ENCODE measurements at places on chromosomes 5 and 9.

- no peak for DNase-seq
Observed at GRCh38 chr5:124648902-124649467, 97.5 kb downstream of the ZNF608 start.

- DNase-seq, result no peak
Observed at GRCh38 chr5:144481861-144482260, 311.2 kb downstream of the KCTD16 start.

GRCh38 chr5:107894361-107894760 is 223.6 kb upstream of the EFNA5 start:
- no peak for DNase-seq

- no peak for DNase-seq
Observed at GRCh38 chr5:73901043-73901442, 275.0 kb downstream of the ARHGEF28 start.

- peak; percentile 96 for DNase-seq
Observed at GRCh38 chr5:142803428-142804125, 33.4 kb downstream of the ARHGAP26 start.

- no peak for DNase-seq
Observed at GRCh38 chr5:112758676-112759075, 21.0 kb downstream of the APC start.

- DNase-seq, result no peak
Observed at GRCh38 chr5:73419465-73420390, 28.8 kb downstream of the FOXD1 start.

DNA sequence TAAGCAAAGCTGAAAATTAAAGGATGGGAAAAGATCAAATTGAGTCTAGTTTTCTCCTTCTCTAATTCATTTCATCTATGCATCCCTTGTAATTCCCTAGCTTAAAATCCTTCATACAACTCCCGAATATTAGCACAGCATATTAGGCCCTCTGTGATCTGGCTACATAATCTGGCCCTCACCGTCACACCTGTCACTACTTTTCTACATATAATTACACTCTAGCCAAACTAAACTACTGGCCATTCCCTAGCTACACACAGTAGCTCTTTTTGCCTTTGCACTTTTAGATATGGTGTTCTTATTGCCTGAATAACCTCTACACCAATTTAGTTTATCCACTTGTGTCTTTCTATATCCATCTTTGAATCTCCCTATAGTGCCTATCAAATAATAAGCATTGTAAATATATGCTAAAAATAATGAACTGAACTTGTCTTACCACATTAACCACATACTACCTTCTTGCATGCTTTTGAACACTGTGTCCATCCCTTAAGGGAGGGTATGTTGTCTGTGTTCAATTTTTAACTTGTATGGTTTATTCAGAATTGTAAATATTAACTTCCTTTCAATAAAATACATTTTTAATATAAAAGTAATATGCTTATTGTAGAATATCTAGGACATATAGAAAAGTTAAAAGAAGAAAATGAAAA is 15.9 kb downstream of the RANBP6 start:
- no peak for DNase-seq

DNA sequence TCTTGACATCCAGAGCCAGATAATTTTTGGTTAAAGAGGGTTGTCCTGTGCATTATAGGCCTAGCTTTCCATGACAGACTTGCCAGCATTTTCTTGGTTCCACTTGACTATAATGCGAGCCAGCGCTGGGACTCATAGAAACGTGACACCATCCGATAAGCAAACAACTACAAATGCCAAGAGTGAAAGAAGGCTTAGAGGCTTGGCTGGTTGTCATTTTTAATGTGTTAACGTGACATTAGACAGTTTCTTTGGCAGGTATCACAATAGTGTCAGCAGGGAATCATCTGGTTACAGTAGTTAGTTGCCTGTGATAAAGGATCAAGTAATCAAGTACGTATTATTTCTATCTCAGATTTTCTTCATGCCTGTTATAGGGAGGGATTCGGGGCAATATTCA is 20.0 kb upstream of the LIFR start:
- DNase-seq, result no peak

DNA sequence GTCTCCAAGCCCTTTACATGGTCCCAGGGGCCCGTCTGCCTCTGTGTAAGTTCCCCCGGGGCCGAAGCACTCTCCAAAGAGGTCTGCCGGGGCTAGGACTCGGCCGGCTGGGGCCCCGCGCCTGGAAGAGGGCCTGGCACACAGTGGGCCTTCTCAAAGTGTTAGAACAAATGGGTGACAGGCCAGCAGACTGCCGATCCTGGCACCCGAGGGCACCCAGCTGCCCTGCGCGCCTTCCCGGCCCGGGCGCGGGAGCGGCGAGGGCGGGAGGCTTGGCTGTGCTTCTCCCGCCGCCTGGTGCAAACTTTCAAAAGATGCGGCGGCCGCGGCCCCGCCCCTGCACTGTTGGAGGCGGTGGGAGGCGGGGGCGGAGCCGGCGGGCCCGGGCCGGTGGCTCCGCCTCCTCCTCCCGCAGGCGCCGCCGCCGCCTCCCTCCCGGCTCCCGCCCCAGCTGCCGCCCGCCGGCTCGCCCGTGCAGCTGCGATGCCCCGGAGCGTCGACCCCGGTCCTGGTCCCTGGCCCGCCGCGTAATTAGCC is at the start of gene NEURL1B:
TSS of gene NEURL1B (plus strand) at position 442 of the 537 bp plus-strand sequence. CDS start 144 bp downstream, outside the sequence.
- no peak for DNase-seq

GRCh38 chr5:1201327-1202025 is at the start of gene SLC6A19:
Gene SLC6A19 (plus strand): TSS chr5:1201595. CDS start chr5:1201651, 56 bp downstream.
- DNase-seq, result no peak

GRCh38 chr9:137919095-137919465 is 41.5 kb downstream of the CACNA1B start:
- no peak for DNase-seq

DNA sequence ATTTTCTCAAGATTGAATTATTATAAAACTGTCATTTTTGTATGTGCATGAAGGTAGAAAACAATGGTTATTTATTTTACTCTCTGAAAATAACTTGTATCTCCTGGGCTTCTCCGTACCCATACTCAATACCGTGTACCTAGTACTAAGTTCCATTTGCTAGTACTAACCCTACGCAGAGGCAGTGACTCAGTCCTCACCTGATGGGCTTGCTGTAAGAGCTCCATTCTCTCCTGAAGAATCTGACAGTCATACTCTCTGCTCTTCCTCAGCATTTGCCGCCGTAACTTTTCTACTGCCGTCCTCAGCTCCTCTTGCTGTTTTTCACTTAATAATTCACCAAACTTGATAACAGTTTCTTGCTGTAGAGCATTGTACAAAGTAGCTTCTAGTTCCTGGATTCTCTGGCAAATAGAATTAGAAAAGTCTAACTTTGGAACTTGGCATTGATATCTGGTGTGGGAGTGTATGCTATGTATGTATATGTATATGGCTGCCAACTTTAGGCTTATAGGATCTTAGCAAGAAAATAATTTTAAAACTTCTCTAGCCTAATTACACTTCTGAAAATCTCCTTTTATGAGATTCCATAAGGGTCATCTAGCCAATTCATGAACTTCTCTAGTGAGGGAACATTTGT is 108.0 kb upstream of the DPYSL3 start:
- DNase-seq, result no peak

GRCh38 chr9:98992885-98993569 is 49.3 kb downstream of the COL15A1 start:
- no peak for DNase-seq

GRCh38 chr9:133763272-133764183 is 25.4 kb upstream of the SARDH start:
- DNase-seq, result no peak

- no peak for DNase-seq
Observed at GRCh38 chr9:38370176-38370575, 22.3 kb upstream of the ALDH1B1 start.

- no peak for DNase-seq
Observed at GRCh38 chr9:1581926-1582325, 433.2 kb upstream of the SMARCA2 start.

DNA sequence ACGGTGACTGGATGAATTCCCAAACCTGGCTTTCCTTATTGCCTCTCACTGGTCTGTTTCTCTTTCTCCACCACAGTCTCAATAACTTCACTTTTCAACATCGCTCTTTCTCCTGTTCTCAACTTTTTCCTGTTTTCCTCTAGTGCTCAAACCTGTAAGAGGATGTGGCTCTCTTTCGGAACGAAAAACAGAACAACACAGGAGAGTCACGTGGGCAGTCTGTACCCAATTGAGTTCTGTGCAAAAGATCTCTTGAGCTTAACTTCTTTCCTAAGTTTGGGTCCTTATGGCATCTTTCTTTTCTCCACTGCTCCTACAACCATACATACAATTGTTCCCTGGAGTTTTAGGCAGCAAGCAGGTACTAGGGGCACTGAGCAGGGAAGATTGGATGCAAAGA is 8.9 kb downstream of the HAVCR1 start:
- DNase-seq, result no peak

GRCh38 chr5:39678534-39678933 is 253.8 kb upstream of the DAB2 start:
- no peak for DNase-seq

DNA sequence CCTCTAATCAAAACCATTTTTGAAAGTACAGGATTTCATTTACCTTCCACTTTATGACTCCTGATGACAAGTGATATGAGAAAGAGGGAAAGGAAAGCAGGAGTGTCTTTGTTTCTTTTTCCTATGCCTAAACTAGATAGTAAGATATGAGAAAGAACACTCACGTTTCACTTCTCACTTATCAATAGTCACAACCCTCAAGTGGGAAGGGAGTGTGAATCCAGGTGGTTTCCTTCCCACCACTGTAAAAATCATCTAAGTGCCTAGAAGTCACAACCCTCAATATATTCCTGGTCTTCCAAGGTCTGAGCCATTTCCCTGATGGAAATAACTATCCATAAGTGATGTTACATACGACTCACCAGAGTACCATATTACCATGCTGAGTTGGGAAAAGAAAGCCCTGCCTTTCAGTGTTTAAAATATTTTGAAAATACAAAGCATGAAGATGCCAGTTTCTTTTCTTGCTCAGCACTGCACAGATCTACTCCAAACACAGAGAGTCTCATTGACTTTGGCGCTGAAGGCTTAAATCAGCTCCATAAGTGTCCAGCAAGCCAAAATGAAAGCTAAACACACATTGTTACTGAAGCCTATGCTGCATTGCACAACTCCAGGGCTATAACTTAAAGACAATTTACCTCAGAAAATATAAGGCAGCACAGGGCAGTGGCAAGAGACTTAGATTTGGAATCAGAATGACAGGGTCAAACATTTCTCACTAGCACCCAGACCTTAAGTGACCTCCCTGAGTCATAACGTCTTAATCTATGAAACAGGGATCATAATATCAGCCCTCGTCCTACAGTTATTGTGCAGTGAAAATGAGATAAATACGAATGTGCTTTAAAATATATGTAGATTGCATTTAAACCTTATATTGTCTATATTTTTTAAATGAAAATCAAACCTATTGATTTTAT is 301.2 kb downstream of the KIAA0825 start:
- no peak for DNase-seq

- DNase-seq, result no peak
Observed at GRCh38 chr5:181005791-181006190, 17.1 kb downstream of the BTNL3 start.

GRCh38 chr5:124043456-124043855 is 531.5 kb downstream of the CSNK1G3 start:
- no peak for DNase-seq

DNA sequence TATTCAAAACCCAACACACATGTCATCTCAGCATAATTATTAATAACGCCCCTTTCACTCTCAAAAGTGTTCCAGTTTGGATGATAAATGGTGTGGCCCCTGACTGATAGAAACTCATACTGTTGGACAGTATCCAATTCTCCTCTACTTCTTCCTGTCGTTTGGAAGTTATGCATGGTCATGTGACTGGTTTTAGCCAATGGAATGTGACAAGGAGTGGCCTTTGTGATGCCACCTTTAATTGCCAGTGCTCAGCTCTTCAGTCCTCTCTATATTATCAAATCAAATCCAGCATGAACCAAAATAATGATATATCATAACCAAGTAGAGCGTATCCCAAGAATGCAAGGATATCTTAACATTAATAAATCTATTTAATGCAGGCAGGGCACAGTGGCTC is 117.8 kb upstream of the SPIN1 start:
- DNase-seq, result no peak

- peak; percentile 56 for DNase-seq
Observed at GRCh38 chr9:120412425-120412951, 167.5 kb downstream of the CDK5RAP2 start.

DNA sequence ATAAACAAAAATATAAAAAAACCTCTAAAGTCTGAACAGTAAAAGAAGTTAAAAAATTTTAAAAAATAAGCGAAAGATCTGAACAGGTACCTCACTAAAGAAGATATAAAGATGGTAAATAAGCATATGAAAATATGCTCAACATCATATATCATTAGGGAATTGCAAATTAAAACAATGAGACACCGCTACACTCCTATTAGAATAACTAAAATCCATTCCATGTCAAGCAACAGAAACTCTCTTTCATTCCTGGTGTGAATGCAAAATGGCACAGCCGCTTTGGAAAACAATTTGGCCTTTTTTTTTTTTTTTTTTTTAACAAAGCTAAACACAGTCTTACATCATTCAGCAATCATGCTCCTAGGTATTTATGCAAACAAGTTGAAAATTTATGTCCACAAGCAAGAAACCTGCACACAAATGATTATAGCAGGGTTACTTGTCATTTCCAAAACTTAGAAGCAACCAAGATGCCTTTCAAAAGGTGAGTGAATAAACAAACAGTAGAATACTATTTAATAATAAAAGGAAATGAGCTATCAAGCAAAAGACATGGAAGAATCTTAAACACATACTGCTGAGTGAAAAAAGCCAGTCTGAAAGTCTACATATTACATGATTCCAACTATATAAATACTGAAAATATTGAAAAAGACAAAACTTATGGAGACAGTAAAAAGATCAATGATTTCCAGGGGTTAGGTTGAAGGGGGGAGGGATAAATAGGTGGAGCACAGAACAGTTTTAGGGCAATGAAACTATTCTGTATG is 22.1 kb downstream of the ANXA1 start:
- DNase-seq, result no peak

DNA sequence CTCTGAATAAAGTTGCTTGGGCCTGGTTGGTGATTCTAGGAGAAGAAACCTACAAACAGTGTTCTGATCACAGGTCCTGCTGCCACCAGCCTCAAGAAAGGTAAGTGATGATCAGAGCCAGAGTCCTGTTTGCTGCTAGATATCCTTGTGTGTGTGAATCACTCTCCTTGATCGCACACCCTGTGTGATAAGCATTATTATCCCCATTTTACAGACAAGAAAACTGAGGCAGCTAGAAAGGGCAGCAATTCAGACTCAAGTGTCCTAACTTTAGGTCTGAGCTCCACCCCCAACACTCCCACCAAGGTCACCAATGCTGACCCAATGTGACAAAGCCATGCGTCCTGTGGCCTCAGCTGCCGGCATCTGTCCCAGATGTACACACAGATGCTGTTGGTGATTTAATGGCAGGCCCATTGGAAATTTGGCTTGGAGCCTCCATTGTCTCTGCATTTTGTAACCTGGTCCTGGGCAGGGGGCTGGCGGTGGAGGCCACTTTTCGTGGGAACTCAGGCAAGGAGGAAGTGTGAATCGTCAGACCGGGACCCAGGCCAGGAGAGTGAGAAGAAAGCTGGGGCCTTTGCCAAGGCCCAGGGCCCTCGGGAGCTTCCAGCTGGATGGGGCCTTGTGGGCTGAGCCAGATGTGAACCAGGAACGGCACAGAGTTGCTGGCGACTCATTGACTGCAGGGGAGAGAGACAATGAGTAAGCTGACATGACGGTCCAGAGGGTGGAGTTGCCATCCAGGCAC is 29.8 kb upstream of the GGTA1 start:
- DNase-seq, result peak; percentile 93

- no peak for DNase-seq
Observed at GRCh38 chr5:111787006-111787405, 30.0 kb upstream of the NREP start.

GRCh38 chr5:159218595-159219023 is 9.3 kb upstream of the RNF145 start:
- DNase-seq, result no peak

GRCh38 chr5:126763371-126763770 is 13.6 kb upstream of the LMNB1 start:
- no peak for DNase-seq

Measured in GM04503 (cell line).